ENCODE measurements at places on chromosomes 12 and 14.

GRCh38 chr12:16036073-16036472 is 124.9 kb downstream of the DERA start:
- no peak for DNase-seq

GRCh38 chr12:77388445-77389265 is 323.3 kb upstream of the E2F7 start:
- no peak for DNase-seq

- no peak for DNase-seq
Measured at GRCh38 chr14:94884616-94885230, 114.8 kb upstream of the GSC start.

GRCh38 chr12:32273063-32273522 is 126.3 kb upstream of the FGD4 start:
- no peak for DNase-seq

DNA sequence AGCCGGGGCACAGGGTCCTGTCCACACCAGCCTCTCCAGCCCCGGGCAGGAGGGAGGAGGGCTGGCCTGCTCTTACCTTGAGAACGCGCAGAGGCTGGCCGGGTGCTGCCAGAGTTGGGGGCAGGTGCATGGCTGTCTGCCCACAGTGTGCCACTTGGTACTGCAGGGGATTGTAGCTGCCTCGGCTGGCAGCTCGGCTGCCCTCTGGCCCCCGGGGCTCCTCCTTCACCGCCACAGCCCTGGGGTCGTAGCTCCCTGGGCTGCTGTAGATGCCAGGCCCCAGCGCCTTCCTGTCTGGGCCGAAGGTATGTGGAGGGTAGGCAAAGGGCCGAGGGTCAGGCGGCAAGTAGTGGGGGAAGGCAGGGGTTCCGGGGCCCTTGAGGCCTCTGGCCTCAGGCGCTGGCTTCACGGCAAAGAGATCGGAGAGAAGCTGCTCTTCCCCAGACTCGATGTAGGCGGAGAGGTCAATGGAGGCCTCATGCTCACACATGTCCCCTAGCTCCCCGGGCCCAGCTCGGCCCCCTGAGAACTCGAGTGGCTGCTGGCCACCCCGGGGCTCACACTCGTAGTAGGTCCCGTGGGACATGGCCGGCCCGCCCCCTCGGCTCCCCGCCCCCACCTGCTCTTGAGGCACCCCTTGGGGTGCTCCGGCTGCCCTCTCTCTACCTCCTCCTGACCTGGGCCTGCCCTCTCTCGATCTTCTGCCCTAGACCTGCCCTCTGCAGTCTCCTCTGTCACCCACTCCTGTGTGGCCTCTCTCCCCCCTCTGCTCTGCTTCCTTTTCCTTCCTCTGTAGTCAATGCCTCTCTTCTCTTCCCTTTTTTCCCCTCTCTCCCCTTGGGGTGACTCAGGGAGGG is at the start of gene CEBPE:
Gene CEBPE (minus strand): TSS at position 750 of the 857 bp plus-strand sequence. CDS start 164 bp downstream, at position 586.
- no peak for DNase-seq

- no peak for DNase-seq
Measured at GRCh38 chr12:54660320-54660962, 12.3 kb upstream of the DCD start.

GRCh38 chr12:8504351-8504750 is 9.0 kb upstream of the CLEC4D start:
- no peak for DNase-seq

DNA sequence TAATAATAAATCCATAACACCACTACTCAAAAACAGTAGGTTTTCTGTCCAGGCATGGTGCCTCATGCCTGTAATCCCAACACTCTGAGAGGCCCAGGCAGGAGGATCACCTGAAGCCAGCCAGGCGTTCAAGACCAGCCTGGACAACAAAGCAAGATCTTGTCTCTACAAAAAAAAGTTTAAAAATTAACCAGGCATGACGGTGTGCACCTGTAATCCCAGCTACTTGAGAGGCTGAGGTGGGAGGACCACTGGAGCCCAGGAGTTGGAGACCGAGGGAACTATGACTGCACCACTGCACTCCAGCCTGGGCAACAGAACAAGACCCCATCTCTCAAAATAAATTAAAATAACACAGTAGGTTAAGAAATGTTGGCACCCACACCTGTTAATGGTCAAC is 44.5 kb upstream of the AP4S1 start:
- DNase-seq = no peak

DNA sequence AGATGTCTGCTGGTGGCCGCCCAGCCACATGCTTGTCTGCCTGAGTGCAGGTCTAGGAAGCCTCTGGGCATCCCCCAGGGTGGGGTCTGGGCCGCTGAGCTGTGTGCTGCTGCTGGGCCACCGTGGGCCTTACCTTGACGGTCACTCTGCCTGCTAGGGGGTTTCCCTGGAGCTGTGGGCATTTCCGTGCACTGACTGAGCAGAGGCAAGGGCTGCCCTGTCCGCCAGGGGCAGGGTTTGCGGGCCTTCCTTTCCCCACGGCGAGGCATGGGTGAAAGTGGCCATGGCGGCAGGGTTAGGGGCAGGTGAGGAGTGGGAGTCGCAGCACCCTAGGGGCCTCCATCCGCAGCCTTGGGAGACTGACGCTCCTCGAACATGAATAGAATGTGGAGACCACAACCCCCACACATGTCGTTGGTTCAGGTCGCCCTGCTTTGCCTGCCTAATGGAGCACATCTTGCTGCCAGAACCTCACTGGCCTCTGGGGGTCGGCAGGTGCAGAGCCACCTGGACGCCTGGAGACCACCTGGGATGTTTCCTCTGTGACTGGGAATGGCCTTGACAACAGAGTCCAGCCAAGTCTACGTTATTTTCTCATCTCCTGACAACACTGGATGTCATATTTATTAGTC is 2.5 kb downstream of the ZBTB42 start:
- no peak for DNase-seq

DNA sequence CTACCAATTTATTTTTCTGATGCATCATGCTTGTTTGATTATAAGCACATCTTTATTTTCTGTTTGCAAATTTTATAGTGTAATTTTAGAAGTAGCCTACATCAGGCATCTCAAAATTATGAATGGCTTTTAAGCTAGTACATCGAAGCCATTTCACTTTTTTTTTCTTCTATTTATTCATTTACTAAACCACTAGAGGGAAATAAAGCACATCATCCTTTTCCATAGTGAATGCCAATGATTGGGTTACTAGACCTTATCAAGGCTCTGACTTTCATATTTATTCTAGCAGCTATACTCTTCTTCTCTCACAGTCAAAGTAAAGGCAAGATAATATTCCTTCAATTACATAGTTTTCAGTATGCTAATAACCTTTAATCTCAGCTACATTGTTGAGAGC is 736.4 kb upstream of the LRFN5 start:
- DNase-seq = no peak

DNA sequence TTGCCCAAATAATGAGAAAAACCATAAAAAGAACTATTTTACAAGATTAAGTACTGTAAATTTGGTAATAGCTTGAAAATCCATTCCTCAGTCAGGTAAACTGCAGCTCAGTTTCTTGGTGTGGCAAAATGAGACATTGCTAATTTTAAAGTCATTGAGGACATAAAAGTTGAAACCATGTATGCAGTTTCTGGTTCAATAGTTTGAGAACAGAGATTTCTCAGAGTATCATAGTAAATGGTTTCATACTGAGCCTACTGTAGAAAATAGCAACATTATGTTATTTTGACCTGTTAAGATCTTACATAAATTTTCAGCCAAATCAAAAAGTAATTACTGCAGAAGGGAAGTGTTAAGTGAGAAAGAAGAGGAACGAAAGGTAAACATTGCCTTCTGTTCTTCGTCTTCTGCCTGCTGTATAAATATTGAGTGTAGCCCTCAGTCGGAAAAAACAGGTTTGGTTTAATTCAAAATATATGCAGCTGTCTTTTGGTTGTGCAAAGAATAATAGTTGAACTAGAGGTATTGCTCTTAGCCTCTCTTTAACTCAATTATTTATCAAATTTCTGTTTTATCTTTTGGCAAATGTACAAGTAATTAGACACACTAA is 119.6 kb downstream of the SYNE2 start:
- DNase-seq = no peak

- no peak for DNase-seq
Measured at GRCh38 chr14:92224358-92224954, 98.5 kb upstream of the SLC24A4 start.

- no peak for DNase-seq
Measured at GRCh38 chr12:103929784-103930033, 501 bp upstream of the HSP90B1 start.

GRCh38 chr14:72270147-72270727 is 338.0 kb downstream of the RGS6 start:
- no peak for DNase-seq

Data from ureter (tissue), 1 donor.